Activated naive CD8-positive, alpha-beta T cell treated with anti-CD3 and anti-CD28 coated beads for 36 hours (primary cell): ENCODE measurements at places on chromosomes 4 and X.

DNA sequence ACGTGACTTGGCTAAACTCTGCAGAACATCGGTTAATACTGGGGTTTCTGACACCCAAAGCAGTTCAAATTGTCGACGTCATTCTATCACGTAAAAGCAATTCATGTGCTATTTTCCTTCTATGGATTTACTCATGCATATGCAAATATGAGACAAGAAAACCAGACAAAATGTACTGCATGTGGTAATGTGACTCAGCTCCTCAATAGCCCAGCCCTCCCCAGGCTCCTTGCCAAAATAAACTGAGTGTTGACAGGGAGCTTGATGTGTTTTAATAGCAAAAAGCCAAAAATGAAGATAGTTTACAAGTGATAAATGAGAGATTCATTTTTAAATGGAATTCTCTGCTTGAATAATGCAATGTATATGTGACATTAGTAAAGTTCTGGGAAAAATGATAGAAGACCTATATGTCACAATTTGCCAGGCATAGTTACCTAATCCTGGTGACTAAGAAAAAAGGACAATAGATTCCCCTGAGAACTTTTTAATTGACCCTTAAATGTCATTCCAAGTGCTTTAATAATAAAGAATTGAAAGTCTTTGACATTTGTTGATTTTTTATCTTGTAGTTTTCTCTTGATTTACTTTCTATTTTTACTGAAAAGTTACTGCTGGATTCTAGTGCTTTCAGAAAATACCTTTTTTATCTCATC lies 1700.6 kb upstream of the TENM3 start:
- DNase-seq: no peak

GRCh38 chr4:150771382-150771781 lies 189.4 kb downstream of the MAB21L2 start:
- DNase-seq: no peak

GRCh38 chr4:57462843-57463242 lies 352.7 kb upstream of the IGFBP7 start:
- no peak for DNase-seq

- DNase-seq: no peak
These were observed 292.1 kb upstream of the ANKRD50 start for GRCh38 chr4:125004676-125005075.

DNA sequence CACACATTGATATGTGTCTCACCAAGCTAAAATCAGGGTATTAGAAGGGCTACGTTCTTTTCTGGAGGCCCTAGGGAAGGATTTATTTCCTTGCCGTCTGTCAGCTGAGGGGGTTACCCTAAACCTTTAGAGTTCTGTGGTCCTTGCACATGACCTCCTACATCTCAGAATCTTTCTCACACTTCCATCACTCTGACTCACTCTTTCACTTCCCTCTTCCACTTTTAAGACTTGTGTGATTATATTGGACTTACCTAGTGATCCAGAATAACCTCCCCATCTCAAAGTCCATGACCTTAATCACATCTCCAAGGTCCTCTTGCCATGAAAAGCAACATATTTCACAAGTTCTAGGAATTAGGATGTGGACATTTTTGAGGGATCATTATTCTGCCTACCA lies 53.6 kb upstream of the FUNDC1 start:
- no peak for DNase-seq

- no peak for DNase-seq
These were observed 222.6 kb upstream of the RASGEF1B start for GRCh38 chr4:81694176-81694913.

- peak; percentile 55 for DNase-seq
These were observed 153.8 kb upstream of the AGA start for GRCh38 chr4:177596035-177596434.

DNA sequence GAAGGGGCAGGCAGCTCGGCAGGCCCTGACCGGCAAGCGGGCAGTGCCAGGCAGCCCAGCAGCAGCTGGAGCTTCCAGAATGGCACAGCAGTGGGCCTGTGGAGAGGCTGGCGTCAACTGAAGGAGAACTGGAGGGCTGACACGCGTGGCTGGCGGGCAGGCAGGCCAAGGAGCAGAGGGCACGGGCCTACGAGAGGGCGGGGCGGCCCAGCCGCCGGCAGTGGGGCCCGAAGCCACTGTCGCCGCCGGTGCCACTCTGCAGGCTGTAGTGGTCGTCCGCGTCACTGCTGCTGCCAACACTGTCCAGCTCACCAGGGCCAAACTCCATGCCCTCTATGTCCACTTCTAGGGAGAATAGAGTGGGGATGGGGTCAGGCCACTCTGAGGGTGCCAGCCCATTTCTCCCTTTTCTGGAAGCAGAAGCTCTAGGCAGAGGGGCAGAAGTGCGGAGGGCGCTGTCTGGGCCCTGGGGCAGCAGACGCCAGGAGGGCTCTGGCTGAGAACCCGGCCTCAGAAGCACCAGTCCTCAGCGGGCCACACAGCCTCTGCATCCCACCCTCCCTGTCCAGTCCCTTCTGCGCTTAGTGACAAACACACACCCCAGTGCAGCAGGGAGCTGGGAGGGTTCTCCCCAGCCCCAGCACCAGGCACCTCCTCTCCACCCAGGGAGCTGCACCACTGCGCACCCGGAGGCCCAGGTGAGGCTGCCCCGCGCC lies 8.6 kb upstream of the HAUS3 start:
- peak; percentile 0 for DNase-seq

GRCh38 chr4:174189392-174190015 lies 94.0 kb downstream of the FBXO8 start:
- DNase-seq: no peak

GRCh38 chr4:90174621-90175023 lies 47.4 kb downstream of the CCSER1 start:
- DNase-seq: no peak

DNA sequence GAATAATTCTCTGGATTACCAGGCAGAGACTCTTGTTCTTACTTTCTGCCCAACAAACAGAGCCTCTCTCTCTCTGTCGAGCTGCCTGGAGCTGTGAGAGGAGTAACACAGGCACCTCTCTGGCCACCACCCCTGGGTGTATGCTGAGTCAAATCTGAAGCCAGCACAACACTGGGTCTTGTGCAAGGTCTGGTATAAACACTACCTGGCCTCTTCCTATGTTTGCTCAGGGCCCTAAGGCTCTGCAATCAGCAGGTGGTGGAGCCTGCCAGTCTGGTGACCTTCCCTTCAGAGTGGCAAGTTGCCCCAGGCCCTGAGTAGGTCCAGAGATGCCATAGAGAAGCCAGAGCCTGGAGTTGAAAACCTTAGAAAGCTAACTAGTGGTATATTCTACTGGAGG lies 139.9 kb downstream of the CPXCR1 start:
- DNase-seq: no peak

GRCh38 chr4:72442715-72443114 lies 126.3 kb downstream of the ADAMTS3 start:
- no peak for DNase-seq

DNA sequence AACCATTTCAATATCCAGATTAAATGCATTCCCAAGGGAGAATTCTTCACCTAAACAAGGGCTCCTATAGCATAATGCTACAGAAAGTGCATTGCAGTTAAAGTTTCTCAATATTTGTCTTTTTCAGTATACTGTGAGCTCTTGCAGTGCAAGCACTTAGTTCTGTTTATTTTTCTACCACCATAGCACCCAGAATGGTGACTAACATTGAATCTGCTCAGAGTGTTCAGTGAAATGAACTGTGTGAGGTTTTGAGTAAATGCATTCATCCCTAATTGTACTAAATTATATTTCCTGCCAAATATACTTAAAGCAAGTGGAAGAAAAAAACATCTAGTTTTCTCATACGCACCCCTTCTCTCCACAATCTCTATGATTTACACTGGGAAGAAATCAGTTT lies 383.9 kb downstream of the PCDH7 start:
- no peak for DNase-seq

DNA sequence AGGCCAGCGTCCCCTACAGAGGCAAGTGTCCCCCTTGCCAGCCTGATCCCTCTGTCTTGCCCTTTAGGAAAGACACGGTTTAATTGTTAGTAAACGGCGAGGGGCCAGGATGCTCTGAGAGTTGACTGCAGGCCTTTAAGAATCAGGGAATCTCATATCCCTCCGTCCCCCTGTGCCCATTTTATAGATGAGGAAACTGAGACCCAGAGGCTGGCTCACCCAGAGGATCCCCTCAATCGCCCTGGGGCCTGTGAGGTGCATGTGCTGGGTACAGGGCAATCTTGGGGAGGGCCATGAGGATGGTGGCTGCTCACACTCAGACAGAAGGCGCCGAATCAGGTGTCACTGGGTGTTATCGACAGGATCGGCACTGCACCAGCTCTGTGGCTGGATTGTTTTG lies 575 bp downstream of the ZNF185 start:
- no peak for DNase-seq

- no peak for DNase-seq
These were observed 523.0 kb downstream of the SPRY1 start for GRCh38 chr4:123919576-123920098.

DNA sequence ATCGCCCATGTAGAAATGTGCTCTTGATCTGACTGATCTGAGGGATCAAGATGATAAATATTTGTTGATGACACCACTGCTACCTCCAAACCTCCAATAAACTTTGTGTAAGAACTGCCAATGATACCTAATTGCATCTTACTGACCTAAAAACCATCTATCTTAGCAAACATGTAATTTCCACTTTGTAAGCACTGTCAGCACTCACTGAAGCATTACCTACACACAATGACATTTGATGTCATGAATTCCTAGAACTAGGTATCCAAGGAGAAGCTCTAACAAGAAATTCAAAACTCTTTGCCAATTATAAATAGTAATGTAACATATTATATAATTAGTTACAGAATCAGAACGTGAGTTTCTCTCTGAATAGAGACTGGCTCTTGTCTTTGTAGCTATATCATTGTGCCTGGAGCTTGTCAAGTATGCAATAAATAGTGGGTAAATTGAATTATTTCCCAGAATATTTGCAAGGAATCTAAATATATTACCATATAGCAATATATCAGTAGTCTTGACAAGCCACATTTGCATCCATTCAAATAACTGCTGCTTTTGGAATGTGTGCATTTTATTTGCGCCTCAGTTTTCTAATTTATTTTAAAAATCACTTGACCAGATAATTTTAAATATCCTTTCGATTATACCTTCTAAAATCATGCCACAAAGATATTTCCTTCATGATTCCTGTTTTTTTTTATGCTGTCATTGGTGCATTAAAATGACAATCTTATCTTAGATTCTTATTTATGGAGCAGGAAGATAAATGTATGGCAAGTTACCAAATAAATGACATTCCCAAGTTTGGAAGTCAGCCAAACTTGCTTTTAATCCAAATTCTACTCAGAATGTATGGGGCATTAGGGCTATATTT lies 232.3 kb upstream of the NEIL3 start:
- DNase-seq: no peak

DNA sequence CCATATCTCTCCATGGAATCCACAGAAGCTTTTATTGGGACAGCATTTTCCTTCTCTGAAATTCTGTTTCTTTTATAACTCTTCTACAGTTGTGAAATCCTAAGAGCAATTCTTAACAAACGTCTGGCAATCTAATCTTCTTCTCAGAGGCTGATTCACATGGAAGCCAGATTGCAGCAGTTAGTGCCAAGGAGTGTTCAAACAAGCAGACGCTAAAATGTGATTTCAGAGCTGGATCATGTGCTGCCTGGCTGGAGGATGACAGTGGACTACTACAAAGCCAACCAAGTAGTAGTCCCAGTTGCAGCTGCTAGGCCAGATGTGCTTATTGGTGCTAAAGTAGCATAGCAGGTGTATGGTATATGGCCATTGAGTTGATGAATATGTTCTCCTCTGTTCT lies 27.7 kb upstream of the GLRB start:
- no peak for DNase-seq

GRCh38 chr4:52358883-52359321 lies 300.2 kb downstream of the USP46 start:
- no peak for DNase-seq

- DNase-seq: no peak
These were observed 43.9 kb downstream of the GABRB1 start for GRCh38 chr4:47075262-47075661.

DNA sequence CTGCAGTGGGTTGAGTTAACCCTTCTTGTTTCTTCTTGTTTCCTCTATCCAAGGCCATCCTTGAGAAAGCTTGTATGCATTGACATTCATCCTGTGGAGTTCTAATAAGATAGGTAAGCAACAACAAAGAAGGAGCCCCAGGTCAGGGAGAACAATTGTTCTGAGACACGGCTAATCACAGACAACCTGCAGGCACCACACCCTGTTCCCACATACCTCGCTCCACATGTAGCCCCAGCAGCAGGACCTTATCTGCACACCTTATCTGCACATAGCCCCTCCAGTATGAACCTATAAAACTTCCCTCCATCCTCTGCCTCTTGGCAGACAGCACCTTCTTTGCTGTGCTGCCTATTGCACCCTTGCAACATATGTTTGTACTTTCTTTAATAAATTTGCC lies 129.1 kb downstream of the MSL3 start:
- DNase-seq: no peak

GRCh38 chr4:122003335-122003734 lies 51.5 kb upstream of the TRPC3 start:
- DNase-seq: peak; percentile 18

- DNase-seq: no peak
These were observed 46.9 kb upstream of the SLC39A8 start for GRCh38 chr4:102392033-102392744.

GRCh38 chrX:10156199-10157031 lies at the start of gene CLCN4:
CLCN4 (plus strand) TSS chrX:10156975; CDS start chrX:10185033, 28,058 bp downstream.
- DNase-seq: no peak

DNA sequence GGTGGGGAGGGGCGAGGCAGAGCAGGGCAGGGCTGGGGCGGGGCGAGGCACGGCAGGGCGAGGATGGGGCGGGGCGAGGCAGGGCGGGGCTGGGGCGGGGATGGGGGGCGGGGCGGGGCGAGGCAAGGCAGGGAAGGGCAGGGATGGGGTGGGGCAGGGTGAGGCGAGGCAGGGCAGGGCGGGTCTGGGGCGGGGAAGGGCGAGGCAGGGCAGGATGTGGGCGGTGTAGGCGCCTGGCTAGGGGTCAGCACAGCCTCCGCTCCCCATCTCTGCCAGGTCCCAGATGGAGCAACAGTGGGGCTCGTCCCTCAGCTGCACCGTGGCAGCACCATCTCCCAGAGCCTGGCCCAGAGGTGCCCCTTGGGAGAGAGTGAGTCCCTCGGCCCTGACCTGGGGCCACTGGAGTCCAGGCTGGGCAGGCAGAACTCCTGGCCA lies 4.2 kb upstream of the SRPK3 start:
- DNase-seq: no peak

DNA sequence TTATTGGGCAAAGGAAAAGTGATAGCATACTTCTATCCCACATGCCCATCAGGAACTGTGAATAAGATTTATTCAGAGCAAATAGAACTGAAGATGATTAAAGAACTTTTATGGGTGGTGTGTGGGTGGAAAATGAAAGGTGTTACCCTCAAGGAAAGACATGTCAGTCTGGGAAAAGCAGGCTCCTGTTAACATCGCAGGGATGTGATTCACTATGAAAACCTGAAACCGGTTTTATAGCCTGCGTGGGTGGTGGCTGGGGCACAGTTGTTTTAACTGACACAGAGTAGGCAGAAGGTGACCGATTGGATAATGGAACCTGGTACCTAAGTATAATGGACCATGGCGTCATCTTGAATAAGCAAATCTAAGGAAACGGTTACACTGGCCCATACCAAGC lies 61.3 kb upstream of the CASK start:
- DNase-seq: no peak
